ENCODE measurements at places on chromosomes 1 and 21.
A peak's percentile ranks its signal among the peaks of the same experiment; 100 is the strongest.

- DNase-seq = no peak
Measured at GRCh38 chr21:34994766-34995631, 54.1 kb downstream of the RUNX1 start.

DNA sequence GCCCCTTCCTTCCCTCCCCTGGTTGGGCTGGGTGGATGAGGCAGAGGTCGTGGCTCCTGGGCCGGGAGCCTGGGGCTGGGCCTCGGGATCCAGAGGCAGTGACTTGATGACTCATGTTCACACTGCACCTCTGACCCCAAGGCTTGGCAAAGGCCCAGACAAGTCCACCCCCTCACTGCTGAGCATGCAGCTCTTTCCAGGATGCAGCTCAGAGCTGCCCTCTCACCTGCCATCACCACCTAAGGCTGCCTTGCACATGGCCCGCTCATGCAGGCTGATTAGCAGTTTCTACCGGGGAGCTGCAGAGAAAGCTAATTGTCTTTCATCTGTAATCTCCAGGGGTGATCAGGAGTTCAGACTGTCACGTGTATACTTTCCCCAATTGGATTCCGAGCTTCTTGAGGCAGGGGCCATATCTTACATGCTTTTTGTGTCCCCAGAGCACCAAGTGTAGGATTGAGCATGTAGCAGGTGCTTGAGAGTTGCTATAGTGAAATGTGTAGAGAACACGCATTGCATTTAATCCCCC is 62.1 kb downstream of the LRRN2 start:
- DNase-seq = peak; percentile 18

DNA sequence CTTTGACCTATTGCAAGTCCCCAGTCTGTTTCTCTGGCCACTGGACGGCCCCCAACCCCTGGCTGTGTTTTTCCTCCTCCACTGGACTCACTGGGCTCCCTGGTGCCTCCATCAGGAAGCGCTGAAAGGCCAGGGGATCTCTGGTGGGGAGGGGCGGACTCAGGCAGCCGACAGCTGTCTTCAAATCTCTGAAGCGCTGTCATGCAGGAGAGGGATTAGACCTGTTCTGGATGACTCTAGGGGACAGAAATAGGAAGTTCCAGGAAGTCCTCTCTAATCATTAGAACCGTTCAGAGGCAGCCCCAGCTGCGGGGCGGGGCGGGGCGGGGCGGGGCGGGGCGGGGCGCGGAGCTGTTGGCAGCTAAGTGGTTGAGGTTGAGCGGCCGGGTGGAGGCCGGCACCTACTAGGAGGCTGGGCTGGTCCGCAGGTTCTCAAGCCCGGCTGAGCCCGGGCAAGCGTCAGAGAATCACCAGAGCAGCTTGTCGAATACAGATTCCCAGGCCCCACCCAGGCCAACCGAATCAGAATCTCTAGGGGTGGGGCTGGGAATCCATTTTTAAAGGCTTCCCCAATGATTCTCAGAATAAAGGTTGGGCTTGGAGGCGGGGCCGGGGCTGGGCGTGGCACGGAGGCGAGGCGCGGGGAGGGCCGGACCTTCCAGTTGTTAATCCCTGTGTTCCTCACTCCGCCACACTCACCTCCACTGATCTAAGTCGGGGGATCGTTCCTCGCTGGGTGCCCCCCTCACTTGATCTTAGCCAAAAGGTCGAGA is 11.4 kb upstream of the PHLDA3 start:
- DNase-seq = peak; percentile 88

DNA sequence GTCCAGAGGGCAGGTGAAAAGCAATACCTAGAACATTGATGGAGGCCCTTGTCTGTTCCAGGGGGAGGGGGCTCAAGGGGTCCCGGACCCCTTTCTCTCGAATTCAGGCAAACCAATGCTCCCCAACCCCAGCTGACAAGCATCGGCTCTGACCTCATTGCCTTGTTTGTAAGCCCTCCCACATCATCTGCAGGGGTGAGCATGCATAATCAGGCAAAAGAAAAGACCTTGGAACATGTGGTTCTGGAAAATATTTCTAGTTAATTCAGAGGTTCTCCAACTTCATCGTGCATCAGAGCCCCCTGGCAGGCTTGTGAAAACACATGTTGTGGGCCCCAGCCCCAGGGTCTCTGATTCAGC is 231.3 kb downstream of the TOMM20 start:
- DNase-seq = no peak

DNA sequence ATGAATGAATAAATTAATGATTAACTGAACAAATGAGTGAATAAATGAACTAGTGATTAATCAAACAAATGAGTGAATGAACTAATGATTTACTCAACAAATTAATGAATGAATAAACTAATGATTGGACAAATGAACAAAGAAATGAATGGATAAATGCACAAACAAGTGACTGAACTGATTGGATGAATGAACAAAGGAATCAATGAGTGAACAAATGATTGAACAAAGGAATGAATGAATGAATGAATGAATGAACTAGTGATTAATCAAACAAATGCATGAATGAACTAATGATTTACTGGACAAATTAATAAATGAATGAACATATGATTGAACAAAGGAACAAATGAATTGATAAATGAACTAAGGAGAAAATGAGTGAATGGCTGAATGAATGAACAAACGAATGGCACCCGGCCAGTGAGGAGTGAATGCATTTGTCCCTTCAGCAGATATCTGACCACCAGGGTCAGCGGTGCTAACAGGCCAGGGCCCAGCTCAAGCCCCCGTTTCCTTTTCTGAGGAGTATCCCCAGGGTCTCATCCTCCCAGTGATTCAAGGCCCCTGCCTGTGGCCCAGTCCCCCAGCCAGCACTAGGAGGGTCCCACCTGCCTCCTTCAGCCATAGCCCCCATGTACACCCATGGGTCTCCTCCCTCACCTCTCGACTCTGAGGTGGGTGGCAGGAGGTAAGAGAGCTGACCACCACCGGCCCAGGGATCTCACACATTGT is 49.9 kb downstream of the WNT9A start:
- DNase-seq = no peak

DNA sequence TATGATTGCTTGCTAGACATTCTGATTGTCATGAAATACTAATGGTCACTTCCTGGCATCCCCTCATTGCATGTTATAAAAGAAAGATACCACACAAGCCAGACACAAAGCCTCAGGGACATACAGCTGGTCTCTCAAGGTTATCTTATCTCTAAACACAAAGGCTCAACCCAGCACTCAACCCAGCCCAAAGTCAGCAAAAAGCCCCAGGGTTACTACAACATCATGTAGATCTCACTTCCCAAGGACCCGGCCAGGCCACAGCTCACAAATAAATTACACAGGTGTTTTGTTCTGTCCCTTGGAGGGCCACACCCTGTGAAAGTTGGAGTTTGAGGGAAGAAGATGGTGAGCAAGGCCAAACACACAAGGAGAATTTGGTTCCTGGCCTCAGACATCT is 109.7 kb upstream of the BARHL2 start:
- no peak for DNase-seq

- no peak for DNase-seq
Measured at GRCh38 chr1:244394826-244395765, 56.6 kb downstream of the ADSS2 start.

- no peak for DNase-seq
Measured at GRCh38 chr1:32784817-32785216, 32.3 kb downstream of the YARS1 start.

DNA sequence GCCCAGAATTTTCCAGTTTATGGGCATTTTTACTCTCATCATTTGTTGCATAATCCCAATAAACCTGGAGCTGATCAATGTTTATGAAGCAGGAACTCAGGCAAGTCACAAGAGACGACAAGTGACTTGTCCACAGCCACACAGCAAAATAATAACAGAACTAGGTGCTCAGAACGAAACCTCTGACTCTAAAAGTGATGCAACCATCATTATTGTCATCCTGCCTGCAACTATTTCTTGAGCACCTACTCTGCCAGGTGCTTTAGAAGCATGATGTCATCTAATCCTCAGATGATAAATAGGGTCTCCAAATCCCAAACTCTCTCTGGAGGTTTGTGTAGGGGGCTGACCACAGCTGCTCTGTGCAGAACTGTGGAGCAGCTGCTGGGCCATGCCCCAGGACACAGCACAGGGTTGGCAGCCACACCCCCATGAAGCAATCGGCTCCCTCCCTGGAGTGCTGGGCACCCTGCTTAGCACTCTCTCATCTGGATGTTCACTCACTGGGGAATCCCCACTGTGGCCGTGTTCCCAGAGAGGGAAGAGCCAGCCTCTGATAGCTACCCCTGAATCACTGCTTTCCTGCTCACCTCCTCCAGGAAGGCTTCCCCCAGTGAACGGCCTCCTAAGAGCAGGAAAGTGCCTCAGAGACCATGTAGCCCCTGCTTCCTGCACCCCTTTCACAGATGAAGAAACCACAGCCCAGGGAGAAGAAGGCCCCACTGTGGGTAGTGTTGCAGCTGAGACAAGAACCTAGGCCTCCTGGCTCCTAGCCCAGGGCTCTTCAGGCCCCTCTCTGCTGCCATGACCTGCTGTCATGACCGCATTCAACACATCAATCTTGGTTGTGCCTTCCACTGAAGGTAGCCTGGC is 2.1 kb downstream of the TTC22 start:
- no peak for DNase-seq

- no peak for DNase-seq
Measured at GRCh38 chr1:29452463-29453230, 216.3 kb downstream of the PTPRU start.

GRCh38 chr1:46489169-46489637 is 433 bp upstream of the DMBX1 start:
- DNase-seq = no peak

DNA sequence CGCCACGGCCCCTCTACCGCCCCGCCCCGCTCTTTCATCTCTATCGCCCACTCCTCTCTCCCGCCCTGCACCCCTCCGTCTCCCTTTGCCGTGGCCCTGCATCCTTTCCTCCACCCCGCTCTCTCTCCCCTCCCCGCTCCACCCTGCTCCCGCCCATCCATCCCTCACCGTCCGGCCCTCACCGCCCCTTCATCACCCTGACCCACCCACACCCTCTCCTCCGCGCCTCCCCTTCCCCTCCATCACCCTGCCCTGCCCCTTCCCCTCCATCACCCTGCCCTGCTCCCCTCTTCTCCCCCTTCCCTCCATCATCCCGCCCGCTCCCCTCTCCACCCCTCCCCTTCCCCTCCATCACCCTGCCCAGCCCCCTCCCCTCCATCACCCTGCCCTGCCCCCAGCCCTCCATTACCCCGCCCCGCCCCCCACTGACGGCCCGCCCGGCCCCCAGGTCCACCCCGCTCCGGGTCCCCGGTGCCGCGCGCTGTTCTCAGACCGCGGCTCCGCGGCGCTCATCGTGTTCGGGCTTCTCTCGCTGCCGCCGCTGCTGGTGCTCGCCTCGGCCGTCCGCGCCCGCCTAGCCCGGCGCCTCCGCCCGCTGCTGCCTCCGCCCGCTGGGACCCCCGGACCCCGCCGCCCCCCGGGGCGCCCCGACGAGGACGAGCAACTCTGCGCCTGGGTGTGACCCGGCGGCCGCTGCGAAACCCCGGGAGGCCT is 6.2 kb upstream of the ANKRD65 start:
- no peak for DNase-seq

GRCh38 chr1:167057241-167057688 is 32.9 kb downstream of the GPA33 start:
- peak; percentile 51 for DNase-seq

DNA sequence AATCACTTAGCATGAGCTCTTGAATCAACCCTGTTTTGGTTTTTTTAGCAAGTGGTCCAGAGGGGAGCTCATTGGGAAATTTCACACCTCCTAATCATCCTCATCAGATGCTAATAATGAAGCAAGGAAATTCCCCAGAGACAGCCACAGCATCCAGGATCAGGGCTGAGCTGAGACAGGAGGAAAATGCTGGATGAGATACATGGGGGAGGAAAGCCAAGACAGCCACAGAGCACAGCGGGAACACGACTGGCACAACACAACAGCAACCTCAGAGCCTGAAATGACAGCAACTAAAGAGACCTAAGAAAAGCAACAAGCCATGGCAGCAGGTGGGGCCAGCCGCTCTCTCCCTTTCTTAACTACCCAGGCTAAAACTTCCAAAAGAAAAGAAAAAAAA is 70.4 kb downstream of the UBR4 start:
- DNase-seq = no peak

- DNase-seq = peak; percentile 73
Measured at GRCh38 chr1:98048244-98048643, 127.4 kb upstream of the DPYD start.

DNA sequence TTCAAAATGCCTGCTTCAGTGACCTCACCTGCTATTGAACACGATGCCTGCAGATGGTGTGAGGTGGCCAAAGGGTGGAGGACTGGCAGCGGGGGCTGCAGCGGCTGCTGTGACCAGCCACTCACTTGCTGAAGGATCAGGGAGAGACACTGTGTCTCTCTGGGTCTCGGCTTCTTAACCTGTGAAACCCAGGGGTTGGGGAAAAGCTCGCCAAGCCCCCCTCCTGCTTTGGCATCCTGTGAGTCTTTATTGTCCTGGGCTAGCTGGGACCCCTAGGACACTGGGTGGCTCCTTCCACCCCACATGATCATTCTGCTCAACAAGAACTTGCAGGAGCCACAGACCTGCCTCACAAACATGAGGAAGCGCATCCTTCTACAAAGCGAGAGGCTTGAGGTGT is 112.8 kb downstream of the SIM2 start:
- DNase-seq = no peak

GRCh38 chr1:157992031-157992832 is 1.2 kb upstream of the KIRREL1 start:
- DNase-seq = peak; percentile 79

GRCh38 chr1:228697207-228698016 is 37.9 kb upstream of the RHOU start:
- peak; percentile 47 for DNase-seq

GRCh38 chr1:6660415-6661049 is 35.9 kb downstream of the THAP3 start:
- DNase-seq = no peak

GRCh38 chr1:100791586-100791985 is 72.0 kb downstream of the VCAM1 start:
- DNase-seq = no peak

GRCh38 chr1:207304710-207305488 is 16.6 kb upstream of the CD55 start:
- DNase-seq = no peak

DNA sequence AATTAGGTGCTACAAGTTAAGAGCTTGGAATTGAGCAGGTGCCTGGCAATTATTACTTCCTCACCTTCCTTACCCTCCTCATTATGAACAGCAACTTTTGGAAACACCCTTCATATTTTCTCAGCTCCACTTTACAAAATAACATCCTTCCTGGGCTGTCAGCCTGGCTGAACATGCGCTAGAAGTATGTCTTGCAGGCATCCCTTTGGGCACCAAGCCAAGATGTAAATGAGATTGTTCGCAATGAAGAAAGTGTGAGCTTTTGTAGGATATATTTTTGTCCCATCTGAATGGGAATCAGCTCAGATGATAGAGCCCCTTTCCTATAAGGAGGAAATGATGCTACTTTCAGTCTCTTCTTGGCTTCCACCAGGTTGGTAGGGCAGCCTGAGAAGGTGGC is 245.9 kb downstream of the KAZN start:
- DNase-seq = no peak

- DNase-seq = peak; percentile 62
Measured at GRCh38 chr1:25572708-25573590, 29.5 kb downstream of the LDLRAP1 start.

GRCh38 chr1:52296345-52296744 is 69.7 kb downstream of the CC2D1B start:
- DNase-seq = peak; percentile 20

GRCh38 chr21:43824333-43825241 is 35.2 kb downstream of the RRP1 start:
- no peak for DNase-seq
